Naive B cell (primary cell): ENCODE measurements at places on chromosomes 13 and 19.

- DNase-seq, result peak; percentile 1
These were observed 106.9 kb downstream of the KLF12 start for GRCh38 chr13:74027161-74027779.

- no peak for DNase-seq
These were observed 18.6 kb upstream of the CCNE1 start for GRCh38 chr19:29793116-29793727.

DNA sequence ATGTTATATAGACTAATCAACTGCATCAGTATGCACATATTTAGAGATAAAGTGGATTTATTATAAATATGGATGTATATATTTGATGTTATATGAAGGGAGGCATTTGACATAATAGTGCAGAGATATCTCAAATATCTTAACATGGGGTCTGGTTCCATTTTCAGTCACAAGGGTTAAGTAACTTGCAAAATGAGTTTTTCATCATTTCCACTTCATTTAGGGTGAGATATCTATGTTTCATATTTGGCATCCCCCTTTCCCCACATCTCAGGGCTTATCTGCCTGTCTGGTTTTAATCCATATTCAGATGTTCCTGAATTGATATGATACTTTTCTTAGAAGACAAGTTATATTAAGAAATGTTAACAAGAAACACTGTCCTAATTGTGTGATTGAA is 2141.2 kb downstream of the PCDH9 start:
- no peak for DNase-seq

- peak; percentile 23 for DNase-seq
These were observed 77.3 kb downstream of the ZNF486 start for GRCh38 chr19:20244356-20244755.

- no peak for DNase-seq
These were observed 6.9 kb downstream of the ETFB start for GRCh38 chr19:51359294-51359693.

- no peak for DNase-seq
These were observed 15.2 kb upstream of the MTIF3 start for GRCh38 chr13:27465611-27466010.

DNA sequence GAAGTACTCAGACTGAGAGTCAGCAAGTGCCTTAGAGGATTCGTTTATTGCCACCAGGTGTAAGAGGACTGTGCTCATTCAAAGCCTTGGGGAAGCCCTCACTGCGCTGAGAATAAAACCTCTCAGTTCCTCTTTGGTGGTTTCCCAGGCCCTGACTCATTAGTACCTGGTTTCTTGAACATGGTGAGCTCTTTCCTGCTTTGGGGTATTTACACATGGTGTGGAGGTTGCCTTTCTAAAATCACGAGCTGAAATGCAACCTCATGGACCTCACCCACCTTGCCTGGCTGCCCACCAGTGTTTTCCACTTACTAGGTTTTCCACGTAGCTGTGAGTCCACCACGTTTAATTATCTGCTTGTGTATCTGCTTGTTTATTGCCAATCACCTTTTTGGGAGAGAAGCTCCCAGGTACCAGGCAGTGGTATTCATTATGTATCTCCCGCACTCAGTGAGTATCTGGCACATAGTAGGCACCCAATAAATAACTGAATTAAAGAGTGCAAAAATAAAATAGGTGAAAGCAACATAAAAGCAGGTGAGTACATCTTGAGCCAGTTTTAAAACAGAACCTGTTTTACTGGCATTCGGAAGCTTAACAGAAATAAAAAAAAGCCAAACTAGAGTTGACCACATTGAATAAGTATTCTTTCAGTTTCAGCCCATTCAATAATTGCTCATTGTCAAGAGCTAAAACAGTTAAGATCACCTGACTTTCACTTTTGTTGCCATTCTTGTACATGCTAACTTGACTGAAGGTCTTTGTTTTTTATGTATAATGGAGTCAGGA is 533.0 kb downstream of the MYO16 start:
- DNase-seq, result peak; percentile 79

- no peak for DNase-seq
These were observed 2.2 kb downstream of the APC2 start for GRCh38 chr19:1451916-1452801.

DNA sequence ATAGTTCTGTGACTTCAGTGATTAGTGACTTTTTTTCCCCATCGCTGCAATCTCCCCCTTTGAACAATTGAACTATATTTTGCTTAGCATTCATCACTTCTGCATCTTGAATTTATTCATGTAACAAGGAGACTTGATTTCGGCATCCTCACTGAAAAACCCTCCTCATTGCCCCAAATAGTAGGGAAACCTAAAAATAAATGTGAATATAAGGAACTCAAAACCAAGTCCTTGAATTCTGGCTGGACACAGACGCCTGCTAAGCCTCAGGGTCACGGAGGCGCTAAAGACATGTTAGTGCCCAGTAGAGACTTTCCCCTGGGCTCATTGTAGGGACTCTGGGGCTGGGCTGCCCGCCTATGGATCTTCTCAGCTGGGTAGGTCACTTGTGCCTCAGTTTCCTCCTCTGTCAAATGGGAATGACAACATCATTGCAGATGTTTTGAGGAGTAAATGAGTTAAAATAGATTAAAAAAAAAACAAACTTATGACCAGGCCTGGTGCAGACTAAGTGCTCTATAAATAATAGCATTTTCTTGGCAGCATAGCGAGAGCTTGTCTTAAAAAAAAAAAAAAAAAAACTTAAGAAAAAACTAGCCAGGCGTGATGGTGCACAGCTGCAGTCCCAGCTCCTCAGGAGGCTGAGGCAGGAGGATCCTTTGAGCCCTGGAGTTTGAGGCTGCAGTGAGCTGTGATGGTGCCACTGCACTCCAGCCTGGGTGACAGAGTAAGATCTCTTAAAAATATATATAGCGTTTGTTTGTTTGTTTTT is 1.8 kb upstream of the ADGRE5 start:
- no peak for DNase-seq

DNA sequence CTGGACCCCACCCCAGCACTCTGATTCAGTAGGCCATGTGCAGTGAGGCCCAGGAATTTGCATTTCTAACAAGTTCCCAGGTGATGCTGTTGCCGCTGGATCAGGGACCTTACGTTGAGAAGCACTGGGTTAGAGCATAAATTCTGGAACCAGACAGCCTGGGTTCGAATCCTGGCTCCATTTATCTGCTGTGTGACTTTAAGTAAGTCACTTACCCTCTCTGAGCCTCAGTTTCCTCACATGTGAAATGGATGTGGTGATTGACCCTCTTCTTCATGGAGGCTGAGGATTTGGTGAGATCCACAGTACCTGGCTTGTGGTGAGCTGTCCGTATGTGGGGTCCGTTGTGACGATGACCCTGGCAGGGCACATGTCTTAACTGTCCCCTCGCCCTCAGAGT is 15.9 kb downstream of the HIPK4 start:
- DNase-seq, result no peak

DNA sequence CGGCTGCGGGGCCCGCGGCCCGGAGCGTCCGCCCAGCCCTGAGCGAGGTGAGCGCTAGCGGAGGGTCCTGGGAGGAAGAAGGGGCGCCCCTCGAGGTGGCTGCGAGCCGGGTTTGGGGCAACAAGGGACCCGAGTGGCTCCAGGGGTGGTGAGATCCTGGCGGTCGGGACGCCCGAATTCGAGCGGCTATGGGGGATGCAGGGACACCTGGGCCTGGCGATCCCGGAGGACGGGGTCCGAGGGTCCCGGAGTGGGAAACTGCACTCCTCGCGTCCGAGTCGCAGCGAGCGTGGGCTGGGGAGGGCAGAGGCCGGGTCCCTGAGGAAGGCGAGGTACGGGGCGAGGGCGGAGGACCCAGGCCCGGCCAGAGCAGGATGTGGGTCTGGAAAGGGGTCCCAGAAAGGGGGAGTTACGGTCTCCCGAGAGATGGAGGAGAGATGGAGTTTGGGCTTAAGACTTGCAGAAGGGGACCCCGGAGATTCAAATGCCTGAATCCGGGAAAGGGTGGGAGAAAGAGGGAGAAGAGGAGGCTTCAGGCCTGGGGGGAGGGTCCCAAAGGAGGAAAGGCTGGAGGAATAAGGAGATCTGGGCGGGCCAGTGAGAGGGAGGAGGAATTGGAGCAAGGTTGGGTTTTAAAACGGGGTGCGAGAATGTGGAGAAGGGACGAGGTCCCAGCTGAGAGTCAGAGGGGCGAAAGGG is 542 bp downstream of the CACNG7 start:
- DNase-seq, result no peak

GRCh38 chr13:60974296-60974695 is 441.4 kb downstream of the PCDH20 start:
- no peak for DNase-seq

DNA sequence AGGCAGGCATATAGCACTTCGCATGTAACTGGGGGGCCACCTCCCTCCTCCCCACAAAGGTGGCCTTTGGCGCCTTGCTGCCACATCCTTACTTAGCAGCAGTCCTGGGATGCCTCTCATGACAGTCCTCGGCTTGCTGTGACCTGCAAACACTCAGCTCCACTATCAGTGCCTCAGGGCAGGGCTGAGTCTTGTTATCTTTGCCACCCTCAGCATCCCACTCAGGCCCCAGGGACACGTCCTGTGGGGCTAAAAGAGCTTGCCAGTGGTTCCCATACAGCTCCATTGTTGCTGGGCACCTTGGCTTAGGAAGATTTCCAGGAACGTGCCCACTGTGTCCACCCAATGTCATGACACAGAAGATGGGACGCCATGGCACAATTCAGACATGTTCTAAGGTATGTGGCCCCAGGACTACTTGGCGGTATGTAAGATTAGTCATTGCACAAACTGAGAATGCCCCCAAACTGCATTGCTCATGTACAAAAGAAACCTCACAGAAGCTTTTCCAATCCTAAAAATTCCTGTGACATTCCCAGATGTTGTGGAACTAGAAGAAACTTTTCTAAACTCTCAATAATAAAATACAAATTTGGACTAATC is 16.3 kb downstream of the DOCK9 start:
- DNase-seq, result no peak

DNA sequence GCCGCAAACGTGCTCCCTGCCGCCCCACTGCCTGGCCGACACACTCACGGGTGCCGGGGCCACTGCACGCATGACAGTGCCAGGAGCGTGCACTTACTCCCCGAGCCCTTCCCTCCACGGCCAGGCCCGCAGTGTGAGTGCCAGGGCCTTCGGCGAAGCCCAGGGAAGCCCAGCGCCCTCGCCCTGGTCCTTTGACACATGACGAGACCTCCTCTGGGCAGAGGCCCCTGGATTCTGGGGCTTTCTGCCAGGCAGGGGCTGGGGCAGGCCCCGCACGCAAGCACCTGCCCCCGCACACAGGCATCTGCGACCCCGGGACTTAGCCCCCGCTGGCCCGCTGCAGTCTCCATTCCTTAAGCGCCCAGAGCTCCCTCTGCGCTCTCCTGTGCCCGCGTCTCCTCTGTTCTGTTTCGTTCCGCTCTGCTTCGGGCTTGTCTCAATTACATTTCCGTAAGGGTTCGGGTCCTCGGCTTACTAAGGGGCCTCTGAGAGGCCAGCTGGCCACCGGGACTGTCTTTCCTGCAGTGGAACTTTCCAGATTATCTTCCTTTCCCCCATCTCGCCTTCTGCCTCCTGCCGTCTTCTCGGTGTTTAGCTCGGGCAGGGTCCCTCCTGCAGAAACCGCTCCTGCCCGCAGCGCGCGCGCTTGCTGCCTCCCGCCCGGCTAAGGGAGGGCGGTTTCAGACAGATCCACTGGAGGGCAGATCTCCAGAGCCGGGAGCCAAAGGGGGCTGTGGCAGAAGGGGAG is 98.8 kb downstream of the ING1 start:
- no peak for DNase-seq

GRCh38 chr13:87244256-87244890 is 426.8 kb upstream of the SLITRK5 start:
- DNase-seq, result no peak

- DNase-seq, result no peak
These were observed 61.4 kb downstream of the RNASEH2B start for GRCh38 chr13:50970956-50971355.

DNA sequence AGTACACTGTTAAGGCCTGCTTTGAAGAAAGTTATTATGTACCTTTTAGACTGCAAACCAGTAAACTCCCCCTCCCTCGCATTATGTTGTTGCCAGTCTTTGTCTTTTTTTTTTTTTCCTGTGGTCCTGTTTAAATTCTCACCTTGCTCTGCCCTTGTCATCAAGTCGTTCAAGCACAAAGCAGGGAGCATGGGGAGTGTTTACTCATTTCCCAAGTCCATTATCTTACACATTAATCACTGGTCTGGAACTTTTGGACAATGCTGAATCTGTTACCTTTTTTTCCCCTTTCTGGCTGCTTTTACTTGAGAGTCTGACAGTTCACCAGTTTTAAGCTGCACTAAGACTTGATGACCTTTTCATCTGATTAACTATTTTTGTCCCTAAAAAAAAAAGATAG is 108.2 kb downstream of the DACH1 start:
- no peak for DNase-seq

- peak; percentile 51 for DNase-seq
These were observed 562 bp downstream of the IQCN start for GRCh38 chr19:18273561-18274218.

GRCh38 chr19:43447655-43448054 is 17.8 kb downstream of the LYPD3 start:
- no peak for DNase-seq

DNA sequence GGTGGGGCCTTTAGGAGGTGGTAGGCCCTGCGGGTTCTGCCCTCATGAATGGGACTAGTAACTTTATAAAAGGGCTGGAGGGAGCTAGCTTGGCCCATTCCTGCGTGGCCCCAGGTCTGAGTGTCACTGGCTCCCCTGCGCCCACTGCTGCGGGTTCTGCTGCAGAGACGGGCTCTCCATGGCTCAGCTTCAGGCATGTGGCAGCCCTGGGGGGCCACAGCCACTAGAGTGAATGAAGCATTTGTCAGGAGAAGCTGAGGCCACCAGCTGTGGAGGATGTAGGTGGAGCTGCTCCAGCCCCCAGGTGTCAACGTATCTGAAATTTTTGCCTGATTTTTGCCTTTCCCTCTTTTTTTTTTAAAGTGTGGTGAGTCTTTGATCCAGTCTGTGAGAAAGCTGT is 119.1 kb downstream of the SOX1 start:
- DNase-seq, result no peak

- no peak for DNase-seq
These were observed 1.5 kb downstream of the KCNN4 start for GRCh38 chr19:43779147-43779819.

GRCh38 chr13:77328819-77329132 is 1.9 kb upstream of the MYCBP2 start:
- DNase-seq, result no peak

- DNase-seq, result peak; percentile 57
These were observed at the start of gene PTPRS for GRCh38 chr19:5340637-5341447. Gene PTPRS, minus strand, starts transcription at chr19:5340812. Its CDS starts 54,672 bp downstream, at chr19:5286140.

DNA sequence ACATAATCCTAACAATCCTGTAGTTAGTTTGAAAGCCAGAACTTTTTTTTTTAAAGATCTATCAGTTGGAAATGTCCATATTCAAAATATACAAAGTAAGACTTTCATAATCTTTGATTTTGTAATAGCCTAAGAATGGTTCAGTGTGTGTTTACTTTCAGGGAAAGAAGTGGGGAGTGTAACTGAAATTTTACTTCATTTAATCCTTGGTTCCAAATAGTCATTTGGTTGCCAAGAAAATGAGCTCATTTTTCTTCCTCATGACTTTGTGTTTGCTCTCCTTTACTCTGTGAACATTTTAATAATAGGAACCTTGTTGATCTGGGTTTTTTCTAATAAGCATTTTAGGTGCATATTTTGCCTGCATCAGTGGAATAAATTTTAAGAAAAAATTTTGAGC is 278.8 kb downstream of the SLITRK6 start:
- no peak for DNase-seq
